Osteocyte (in vitro differentiated cells): ENCODE measurements at places on chromosomes 2 and 18. TPM values are rescaled to one million over a fixed set of nuclear protein-coding genes. Genes with fewer than 3 reads are reported as not detected.
A peak's percentile ranks its signal among the peaks of the same experiment; 100 is the strongest.

DNA sequence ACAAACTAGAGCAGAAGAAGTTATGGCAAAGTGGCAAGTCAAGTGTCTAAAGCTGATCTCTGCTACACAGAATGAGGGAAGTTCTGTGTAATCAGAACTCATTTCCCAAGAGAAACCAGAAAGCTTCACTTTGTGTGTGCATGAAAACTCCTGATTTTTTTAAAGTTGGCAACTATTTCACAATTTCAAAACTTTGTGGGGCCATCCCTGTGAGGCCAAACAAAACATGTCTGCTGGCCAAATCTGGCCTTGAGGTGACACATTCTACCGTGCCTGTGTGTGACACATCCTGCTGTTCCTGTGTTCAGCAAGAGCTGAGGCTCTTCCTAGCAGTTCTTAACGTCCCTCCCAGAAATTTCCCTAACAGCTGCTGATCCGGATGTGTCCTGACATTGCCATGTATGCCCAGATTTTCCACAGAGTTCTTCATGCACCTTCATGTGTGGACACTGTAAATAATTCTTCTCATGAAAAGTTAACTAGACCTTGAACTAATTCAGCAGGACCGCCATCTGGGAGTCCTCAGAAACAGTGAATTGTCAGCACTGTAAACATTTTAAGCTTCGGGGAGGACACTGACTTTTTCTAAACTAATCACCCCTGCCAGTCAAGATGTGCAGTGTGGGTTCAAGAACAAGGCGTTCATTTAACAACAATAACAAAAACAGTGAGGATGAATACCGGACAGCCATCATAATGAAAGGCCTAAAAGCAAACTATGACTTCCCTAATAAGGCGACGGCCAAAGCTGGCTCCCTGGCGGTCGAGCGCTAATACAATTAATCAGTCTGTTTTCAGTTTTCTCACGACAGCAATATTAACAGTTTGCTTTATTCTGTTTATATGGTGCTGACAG, 99.0 kb downstream of the PLEKHM3 start:
- H3K36me3 ChIP-seq, result peaks cover 25% of the 10 kb centered on the region
- peak overlapping the region; percentile 39 for H3K27ac ChIP-seq
- no peak for DNase-seq

- H3K4me3 ChIP-seq, result no peak overlapping the region
- DNase-seq, result no peak
- H3K27ac ChIP-seq, result no peak overlapping the region
- H3K36me3 ChIP-seq, result peaks cover 8% of the 10 kb centered on the region
- H3K27me3 ChIP-seq, result no peaks in the 10 kb centered on the region
Observed at GRCh38 chr18:12422936-12423335, 15.2 kb downstream of the PRELID3A start.

SLC23A3 gene
- 2.8 and 5.2 TPM in 2 replicates for total RNA-seq

- no peak overlapping the region for H3K27ac ChIP-seq
- no peaks in the 10 kb centered on the region for H3K27me3 ChIP-seq
- no peaks in the 10 kb centered on the region for H3K4me1 ChIP-seq
- no peak overlapping the region for H3K4me3 ChIP-seq
Observed at GRCh38 chr2:46383113-46383395, 85.8 kb downstream of the EPAS1 start.

DNA sequence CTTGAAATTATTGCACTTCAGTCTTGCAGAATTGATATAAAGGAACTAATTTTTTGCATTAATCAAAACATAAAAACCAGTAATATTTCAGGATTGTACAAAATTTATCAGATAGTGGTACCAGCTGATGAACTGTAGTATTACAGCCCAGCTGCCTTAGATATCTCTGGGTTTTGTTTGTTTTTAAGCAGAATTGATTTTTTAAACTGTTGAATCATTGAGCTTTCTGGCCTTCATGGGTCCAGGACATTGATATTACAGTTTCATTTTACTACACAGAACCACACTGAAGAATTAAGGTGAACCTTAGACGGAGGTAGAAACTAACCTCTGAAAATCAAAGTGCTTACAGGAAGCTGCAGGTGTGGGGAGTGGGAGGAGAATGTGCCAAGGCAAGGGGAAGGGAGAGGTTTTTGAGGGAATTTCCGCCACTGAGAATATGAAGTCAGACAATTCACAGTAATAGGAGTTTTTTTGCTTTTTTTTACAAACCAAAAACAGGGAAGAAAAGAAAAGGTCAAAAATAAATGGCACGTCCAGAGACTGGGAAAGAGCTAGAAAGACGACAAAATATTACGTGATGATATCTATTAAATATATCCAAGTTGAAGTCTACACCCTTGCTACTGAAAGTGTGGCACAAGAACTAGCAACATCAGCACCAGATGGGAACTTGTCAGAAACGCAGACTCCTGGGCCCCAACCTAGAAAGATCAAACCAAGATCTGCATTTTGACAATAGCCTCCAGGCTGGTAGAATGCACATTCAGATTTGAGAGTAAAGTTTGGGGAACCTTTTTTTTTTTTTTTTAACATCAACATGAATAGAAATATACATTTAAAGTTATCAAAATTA, 40.8 kb upstream of the SPAG16 start:
- DNase-seq, result no peak
- no peak overlapping the region for H3K4me3 ChIP-seq
- no peak overlapping the region for H3K27ac ChIP-seq
- H3K36me3 ChIP-seq, result no peaks in the 10 kb centered on the region
- no peaks in the 10 kb centered on the region for H3K27me3 ChIP-seq

MRO gene
- total RNA-seq, result not detected in 2 replicates

ASXL2 gene
- 32.7 and 34.0 TPM in 2 replicates for total RNA-seq

DNA sequence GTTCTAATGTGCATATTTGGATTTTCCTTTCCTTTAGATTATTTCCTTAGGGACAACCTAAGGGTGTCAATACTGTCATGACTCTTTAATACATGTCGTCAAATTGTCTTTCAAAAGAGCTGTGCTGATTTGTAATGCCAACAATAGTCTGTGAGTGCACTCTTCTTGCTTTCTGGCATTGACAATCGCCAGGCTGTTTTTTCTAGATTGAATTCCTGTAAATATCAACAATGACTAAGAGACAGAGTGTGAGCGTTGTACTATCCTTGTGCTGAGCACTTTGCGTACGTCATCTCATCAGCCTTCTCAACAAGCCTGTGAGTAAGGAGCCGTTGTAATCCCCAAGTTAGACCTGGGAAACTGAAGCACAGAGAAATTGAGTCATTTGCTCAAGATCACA, 96.0 kb downstream of the ACOXL start:
- peaks cover 74% of the 10 kb centered on the region for H3K27me3 ChIP-seq
- H3K27ac ChIP-seq, result no peak overlapping the region
- no peaks in the 10 kb centered on the region for H3K36me3 ChIP-seq

DNA sequence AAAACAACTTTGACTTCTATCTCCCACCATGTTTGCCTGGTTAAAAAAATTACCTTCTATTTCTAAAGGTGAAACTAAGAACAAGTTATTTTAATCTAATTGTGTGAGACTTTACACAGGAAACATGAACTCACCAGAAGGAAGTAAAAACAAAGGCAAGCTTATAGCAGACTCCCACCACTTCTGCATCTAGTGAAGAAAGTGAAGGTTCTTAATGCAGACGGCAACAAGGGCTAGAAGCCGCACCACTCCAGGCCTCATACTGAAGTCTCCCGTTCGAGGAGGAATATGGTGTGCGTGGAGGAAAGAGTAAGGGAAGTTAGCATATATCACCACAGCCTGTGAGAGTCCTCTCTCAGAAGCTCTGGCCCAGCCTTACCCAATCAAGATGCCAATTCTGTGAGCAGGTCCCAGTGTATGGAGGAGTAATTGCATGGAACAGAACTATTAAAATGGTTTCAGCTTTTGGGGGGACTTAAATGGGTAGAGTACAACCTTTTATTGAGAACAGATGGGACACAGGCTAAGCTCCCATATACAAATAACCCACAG, 958.7 kb downstream of the BCL11A start:
- H3K27ac ChIP-seq, result no peak overlapping the region
- no peaks in the 10 kb centered on the region for H3K4me1 ChIP-seq

DNA sequence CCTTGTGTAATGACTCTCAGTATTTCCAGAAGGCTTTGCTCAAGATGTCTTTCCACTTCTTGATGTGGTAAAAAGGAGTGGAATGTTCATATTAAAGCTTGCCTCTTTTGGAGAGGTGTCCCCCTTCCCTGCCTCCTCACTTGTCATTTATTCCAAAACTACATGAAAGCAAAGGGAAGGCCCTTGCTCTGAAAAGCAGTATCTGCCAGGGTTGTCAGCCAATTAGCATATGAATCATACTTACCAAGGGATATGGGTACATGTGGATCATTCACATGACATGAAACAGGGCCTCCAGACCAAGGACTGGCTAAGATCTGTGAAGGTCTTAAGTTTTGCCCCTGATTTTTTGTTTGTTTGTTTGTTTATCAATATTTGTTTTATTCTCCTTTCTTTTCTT, 31.3 kb downstream of the ANXA4 start:
- no peaks in the 10 kb centered on the region for H3K36me3 ChIP-seq
- no peak for DNase-seq
- peak overlapping the region; percentile 77 for H3K27ac ChIP-seq

- peaks cover 4% of the 10 kb centered on the region for H3K36me3 ChIP-seq
- H3K4me1 ChIP-seq, result peaks cover 26% of the 10 kb centered on the region
- DNase-seq, result no peak
- no peak overlapping the region for H3K4me3 ChIP-seq
- no peaks in the 10 kb centered on the region for H3K27me3 ChIP-seq
Observed at GRCh38 chr2:69021727-69022126, 8.7 kb downstream of the ANTXR1 start.

- no peak overlapping the region for H3K4me3 ChIP-seq
- H3K27ac ChIP-seq, result no peak overlapping the region
- H3K27me3 ChIP-seq, result no peaks in the 10 kb centered on the region
- H3K36me3 ChIP-seq, result no peaks in the 10 kb centered on the region
- no peak for DNase-seq
Observed at GRCh38 chr18:73918816-73919215, 228.8 kb downstream of the FBXO15 start.

DNA sequence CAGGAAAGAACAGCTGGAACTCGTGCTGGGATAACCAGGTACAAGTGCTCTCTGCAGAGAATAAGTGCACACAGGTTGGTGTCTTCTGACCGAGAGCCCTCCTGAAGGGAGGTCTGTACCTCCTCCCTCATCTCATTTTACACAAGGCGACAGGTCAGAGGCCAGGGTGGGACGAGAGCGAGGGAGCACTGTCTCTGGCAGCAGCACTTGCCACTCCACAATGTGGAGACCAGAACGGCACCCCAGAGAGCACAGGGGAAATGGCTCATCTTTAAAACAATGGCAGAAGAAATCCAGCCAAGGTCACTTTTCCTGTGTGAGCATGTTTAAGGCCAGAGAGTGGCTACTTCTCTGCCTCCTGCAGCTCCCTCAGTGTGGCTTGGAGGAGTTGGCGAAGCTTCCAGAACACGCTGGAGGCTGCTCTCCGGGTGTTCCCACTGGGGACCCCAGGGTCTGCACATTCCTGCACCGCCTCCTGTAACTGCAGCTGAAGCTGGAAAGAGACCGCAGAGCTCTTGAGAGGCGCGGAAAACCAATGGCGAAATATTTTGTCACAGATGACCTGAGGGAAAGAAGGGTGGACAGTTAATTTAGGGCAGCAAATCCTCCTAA, 20.8 kb downstream of the DIPK1C start:
- no peaks in the 10 kb centered on the region for H3K4me1 ChIP-seq
- no peak for DNase-seq
- H3K27ac ChIP-seq, result no peak overlapping the region

- no peaks in the 10 kb centered on the region for H3K27me3 ChIP-seq
- peak overlapping the region; percentile 100 for H3K4me3 ChIP-seq
- H3K27ac ChIP-seq, result peak overlapping the region; percentile 62
- peaks cover 24% of the 10 kb centered on the region for H3K36me3 ChIP-seq
Observed at GRCh38 chr2:208252716-208253492, 2.0 kb downstream of the IDH1 start.

- peak overlapping the region; percentile 96 for H3K27ac ChIP-seq
- H3K27me3 ChIP-seq, result no peaks in the 10 kb centered on the region
- H3K36me3 ChIP-seq, result peaks cover 10% of the 10 kb centered on the region
- no peak for DNase-seq
Observed at GRCh38 chr2:109337221-109337620, 208.2 kb downstream of the SH3RF3 start.

- peaks cover 13% of the 10 kb centered on the region for H3K4me1 ChIP-seq
- no peaks in the 10 kb centered on the region for H3K27me3 ChIP-seq
- DNase-seq, result no peak
- H3K27ac ChIP-seq, result peak overlapping the region; percentile 12
- H3K4me3 ChIP-seq, result no peak overlapping the region
Observed at GRCh38 chr2:39094717-39095363, 26.0 kb downstream of the SOS1 start.

GRCh38 chr2:42495611-42496010, 1.8 kb upstream of the KCNG3 start:
- no peak overlapping the region for H3K27ac ChIP-seq
- H3K4me3 ChIP-seq, result no peak overlapping the region
- no peaks in the 10 kb centered on the region for H3K36me3 ChIP-seq
- no peak for DNase-seq

CNRIP1 gene
- 33.9 and 35.9 TPM in 2 replicates for total RNA-seq

DNA sequence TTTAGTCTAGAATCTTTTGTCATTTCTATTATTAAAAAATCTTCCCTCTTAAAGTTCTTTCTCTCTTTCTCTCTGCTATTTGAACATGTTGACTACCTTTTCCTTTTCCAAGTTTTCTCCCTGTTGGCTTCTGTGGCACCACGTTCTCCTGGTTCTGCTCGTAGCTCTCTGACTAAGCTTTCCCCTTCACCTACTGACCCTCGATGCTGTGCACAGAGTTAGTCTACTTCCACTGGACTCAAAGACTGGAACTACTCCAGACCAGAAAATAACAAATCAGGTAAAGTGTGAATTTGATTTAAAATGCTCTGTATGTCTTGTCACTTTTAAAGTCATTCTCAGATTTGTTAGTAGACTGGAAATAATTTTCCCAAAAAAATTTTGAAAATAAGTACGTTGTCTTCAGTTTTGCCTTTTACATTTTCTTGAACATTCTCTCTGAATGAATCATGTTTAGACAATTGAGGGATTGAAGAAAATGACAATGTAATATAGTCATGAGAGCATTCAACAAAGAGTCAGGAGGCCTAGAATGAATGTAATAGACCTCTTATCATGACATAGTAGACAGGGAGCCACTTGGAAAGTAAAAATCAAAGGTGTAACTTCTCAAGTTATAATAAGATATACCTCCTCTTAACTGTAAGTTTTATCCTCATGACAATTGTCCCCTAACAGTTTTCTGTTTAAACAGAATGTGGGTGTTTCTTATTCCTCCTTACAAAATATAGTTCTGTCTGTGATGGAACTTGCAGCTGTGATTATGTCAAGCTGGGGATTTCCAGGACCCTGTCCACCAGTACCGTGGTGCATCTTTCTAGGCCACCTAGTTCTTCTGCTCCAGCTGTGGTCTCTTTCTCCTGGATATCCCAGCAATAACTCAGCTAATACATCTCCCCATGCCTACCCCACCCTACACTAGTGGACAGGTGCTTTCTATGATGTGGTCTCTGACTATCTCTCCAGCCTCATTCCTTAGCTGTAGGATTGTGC, 25.5 kb downstream of the ITPRID2 start:
- DNase-seq, result no peak
- no peak overlapping the region for H3K4me3 ChIP-seq
- no peaks in the 10 kb centered on the region for H3K27me3 ChIP-seq
- H3K4me1 ChIP-seq, result peaks cover 8% of the 10 kb centered on the region

INPP5D gene
- 0.31 and 0.40 TPM in 2 replicates for total RNA-seq

- no peaks in the 10 kb centered on the region for H3K36me3 ChIP-seq
- H3K27ac ChIP-seq, result no peak overlapping the region
- DNase-seq, result no peak
- peaks cover 28% of the 10 kb centered on the region for H3K27me3 ChIP-seq
Observed at GRCh38 chr18:58769321-58769720, 95.4 kb upstream of the ZNF532 start.

DSG4 gene
- not detected in 2 replicates for total RNA-seq

- no peaks in the 10 kb centered on the region for H3K27me3 ChIP-seq
- no peak for DNase-seq
- peaks cover 73% of the 10 kb centered on the region for H3K4me1 ChIP-seq
- H3K27ac ChIP-seq, result no peak overlapping the region
- no peaks in the 10 kb centered on the region for H3K36me3 ChIP-seq
Observed at GRCh38 chr2:237260039-237260620, 153.8 kb downstream of the COL6A3 start.
